Activated CD4-positive, CD25-positive, alpha-beta regulatory T cell treated with anti-CD3 and anti-CD28 coated beads, Interleukin-2, amount 50 U/mL, for 24 hours (primary cell): ENCODE measurements at places on chromosomes 13 and 19.

DNA sequence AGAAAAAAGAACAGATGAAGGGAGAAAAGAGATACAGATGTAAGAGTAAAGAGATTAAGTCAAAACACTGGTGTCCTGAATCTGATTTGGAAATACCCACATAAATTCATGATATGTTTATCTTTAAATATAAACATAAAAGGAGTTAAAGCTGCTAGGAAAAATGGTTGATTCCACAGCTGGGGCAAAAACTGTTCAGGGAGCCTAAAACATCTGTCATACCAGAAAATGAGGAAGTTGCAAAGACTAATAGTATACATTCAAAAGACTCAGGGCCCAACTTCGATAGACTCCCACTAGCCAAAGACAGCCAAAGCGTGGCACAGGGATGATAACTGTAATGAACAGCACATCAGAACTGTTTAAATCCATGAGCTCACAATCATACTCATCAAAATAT, 62.0 kb downstream of the ABCC4 start:
- no peak for ATAC-seq

DNA sequence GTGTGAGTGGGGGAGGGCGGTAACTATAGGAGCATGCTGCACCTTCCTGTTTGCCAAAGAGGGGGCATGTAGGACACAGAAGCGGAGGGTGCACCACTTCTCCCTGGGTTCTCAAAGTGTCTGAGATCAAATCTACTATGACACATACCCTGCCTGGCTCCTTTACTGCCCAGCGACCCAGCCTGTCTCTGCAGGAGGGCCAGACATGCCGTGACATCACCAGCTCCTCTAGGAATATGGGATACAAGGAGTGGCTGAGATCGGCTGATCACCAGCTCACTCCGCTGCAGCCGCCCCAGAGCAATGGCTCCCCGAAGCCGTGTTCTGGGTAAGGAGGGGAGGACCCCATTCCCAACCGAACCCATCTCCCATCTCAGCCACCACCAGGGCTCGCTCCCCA, 16.4 kb upstream of the IGFL1 start:
- ATAC-seq, result no peak

GRCh38 chr13:49975826-49976225, 21.0 kb upstream of the TRIM13 start:
- no peak for ATAC-seq

- ATAC-seq, result no peak
These were observed 43.2 kb upstream of the WDFY2 start for GRCh38 chr13:51541037-51541436.

DNA sequence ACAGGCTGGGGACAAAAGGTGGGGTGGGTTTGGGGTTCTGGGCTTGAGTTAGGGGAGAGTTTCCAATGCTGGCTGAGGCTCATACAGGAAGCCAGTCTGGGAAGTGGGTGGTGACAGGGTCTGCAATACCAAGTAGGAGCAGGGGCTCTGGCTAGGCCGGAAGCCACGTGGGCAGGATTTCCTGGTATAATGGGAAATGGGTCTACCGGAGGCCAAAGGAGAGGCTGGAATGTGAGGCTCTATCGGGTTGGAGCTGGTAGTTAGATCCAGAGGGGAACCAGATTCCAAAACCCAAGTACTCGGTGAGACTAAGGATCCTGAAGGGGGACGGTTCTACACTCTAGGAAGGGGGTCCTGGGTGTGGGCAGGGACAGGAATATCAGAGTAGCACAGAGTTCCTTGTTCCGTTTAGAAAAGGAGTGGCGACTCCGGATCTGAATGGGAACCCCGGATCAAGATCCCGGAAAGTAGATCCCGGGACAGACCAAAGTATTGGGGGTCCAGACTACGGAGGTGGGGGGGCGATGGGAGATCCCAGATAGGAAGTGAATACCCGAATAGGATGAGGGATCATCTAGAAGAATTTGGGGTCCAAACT, 802 bp downstream of the CDC37 start:
- ATAC-seq, result no peak
